ENCODE measurements at places on chromosomes 6 and 20.

GRCh38 chr20:48880981-48881657 is 40.4 kb upstream of the ARFGEF2 start:
- DNase-seq, result no peak

DNA sequence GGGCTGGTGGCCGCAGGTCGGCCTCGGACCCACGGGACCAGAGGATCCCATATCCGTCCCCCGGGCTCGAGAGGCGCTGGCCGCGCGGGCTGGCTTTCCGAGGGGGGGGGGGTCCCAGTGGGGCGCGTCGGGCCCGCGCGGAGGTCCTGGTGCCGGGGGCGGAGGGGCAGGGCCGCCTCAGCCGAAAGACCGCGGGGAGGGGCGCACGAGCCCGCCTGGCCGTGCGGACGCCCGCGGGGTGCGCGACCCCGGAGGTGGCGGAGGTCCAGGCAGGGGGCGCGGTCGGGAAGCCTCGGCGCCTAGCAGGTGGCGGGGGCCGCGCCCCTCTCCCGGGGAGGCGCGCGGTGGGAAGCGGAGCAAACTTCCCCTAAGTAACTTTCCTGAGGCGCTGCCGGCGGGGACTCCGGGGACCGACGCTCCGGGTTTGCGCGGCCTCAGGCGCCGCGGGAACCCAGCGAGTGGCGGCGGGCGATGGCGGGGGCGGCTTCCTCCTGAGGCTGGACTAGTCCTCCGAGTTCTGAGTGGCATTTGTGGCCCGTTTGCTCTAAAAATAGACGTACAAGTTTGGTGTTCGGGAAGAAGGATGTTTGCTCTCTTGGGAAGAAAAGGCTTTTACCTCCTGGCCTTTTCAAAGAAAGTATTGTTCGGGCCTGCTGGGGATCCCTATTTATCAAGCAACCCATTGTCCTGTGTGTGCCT is 26.5 kb upstream of the BTBD3 start:
- no peak for DNase-seq

DNA sequence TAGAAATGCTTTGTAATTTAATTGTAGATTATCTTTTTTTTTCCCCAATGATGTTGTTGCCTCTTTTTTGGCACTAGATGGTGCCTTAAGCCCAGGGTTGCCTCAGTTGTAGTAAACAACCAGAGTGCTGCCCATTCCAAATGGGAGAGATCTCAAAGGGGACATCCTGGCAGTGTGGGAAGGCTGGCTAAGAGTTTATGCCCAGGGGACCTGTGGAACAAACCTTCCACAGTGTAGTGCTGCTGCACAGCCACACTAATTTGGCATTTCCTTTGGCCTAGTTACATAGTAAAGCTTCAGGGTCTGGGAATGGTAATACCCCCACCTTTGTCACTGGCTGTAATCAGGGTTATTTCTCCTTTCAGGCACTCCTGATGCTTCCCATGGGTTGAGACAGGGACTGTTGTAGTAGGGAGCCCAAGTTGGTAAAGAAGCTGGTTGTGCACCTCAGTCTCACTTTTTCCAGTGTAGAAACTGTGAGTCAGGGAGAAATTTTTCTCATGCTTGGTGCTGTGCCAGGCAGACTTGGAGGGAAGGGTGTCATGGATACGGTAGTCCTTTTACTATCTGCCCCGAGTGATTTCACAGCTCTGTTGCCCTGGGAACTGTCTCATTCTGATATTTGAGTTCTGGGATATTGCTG is 177.8 kb upstream of the ECI2 start:
- DNase-seq, result no peak

DNA sequence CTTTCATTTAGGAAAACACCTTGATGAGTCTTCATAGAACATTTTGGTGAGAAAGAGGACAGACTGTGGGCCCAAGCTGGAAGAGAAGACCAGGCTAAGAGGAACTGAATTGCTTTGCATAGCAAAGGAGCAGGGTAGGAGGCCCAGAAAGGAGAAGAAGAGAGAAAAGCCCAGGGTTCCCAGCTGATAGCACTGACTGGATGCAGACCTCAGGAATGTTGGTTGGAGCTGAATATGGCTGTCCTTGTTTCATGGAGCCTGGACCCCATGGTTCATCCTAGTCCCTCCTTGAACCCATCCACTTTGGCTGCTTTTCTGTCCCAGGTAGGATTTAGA is 18.0 kb upstream of the ZFAND3 start:
- no peak for DNase-seq

GRCh38 chr6:90295854-90296340 is 746 bp downstream of the BACH2 start:
- DNase-seq, result peak; percentile 57

- DNase-seq, result no peak
Measured at GRCh38 chr6:24960991-24961475, 25.3 kb upstream of the RIPOR2 start.

- no peak for DNase-seq
Measured at GRCh38 chr6:89311853-89312531, 3.1 kb downstream of the GABRR2 start.

DNA sequence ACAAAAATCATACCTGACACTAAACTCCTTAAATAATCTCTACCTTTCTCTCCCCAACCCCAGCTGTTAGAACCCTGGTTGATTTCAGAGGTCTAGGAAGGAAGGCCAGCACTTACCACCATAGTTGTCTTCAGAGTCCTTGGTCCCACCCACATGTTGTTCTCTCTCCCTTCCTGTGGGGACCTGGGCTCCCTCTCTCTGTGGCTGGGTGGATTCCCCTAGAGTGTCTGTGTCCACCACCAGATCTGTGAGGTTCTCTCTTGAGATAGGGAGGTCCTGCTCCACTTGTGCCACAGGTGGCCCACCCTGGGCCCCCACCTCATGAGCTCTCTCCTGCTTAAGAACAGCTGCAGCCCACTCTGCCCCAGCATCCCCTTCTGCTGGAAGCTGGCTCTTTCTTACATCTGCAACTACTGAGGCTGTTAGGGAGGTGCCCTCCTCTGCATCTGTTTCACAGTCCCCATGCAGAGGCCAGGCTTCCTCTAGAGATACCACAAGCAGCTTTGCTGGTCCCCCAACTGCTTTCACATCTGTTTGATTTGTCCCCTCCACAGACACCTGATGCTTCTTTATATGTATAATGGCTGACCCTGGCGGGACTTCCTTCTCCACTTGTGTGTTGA is 5.2 kb downstream of the MDC1 start:
- no peak for DNase-seq

GRCh38 chr6:42095094-42095493 is 44.8 kb downstream of the TAF8 start:
- no peak for DNase-seq

GRCh38 chr6:166853371-166854325 is 102.7 kb downstream of the RNASET2 start:
- no peak for DNase-seq

DNA sequence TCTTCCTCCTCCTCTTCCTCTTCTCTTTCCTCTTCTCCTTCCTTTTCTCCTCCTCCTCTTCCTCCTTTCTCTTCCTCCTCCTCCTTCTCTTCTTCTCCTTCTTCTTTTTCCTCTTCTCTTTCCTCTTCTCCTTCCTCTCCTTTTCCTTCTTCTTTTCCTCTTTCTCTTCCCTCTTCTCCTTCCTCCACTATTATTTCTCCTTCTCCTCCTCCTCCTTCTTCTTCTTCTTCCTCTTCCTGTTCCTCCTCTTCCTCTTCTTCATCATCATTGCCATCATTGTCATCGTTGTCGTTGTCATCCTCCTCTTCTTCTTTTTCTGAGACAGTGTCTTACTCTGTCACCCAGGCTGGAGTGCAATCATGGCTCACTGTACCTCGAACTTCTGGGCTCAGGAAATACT is 256.3 kb upstream of the SOX4 start:
- DNase-seq, result no peak

GRCh38 chr20:58784321-58785074 is 66.2 kb downstream of the GNAS-AS1 start:
- DNase-seq, result no peak

DNA sequence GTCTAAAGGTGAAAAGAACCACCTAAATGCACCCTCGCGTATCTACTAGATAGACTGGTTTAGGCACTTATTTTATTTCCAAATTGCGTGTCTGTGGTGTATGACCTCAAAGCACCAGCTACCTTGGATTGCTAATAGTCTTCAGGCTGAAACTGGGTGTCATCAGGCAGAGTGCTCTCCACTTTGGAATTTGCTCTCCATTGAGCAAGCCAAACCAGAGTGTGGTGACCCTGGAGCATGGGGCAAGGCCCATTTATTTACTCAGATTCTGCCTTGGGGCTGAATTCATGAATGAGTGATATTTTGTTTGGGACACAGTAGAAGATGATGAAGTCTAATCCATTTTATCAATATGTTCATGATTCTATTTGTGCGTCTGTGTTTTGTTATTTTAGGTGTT is 812.8 kb upstream of the SLC35B3 start:
- DNase-seq, result no peak

DNA sequence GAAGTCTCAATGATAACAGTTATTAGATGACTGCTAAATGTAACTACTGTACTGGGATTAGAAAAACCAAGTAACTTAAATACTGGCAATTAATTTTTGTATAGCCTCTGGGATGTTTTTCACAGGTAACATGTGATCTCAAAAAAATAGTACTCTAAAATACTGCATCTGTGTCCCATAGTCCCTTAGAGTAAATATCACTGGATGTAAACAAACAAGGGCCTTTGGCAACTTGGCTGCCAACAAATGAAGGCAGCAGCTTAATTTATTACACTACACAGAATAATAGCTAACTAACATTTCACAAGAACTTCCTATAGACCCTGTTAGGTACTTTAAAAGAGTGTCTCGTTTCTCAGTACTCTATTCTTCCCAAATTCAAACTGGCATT is 14.0 kb downstream of the ARHGAP18 start:
- DNase-seq, result no peak

GRCh38 chr6:2054516-2055067 is 190.8 kb downstream of the GMDS start:
- no peak for DNase-seq

- no peak for DNase-seq
Measured at GRCh38 chr20:50323777-50324775, 133.4 kb downstream of the CEBPB start.

- DNase-seq, result no peak
Measured at GRCh38 chr20:38125157-38126056, 39.7 kb downstream of the TGM2 start.

GRCh38 chr20:29299811-29300578 is 1957.5 kb upstream of the DEFB115 start:
- no peak for DNase-seq

GRCh38 chr20:24654425-24654824 is 185.0 kb downstream of the SYNDIG1 start:
- DNase-seq, result no peak

DNA sequence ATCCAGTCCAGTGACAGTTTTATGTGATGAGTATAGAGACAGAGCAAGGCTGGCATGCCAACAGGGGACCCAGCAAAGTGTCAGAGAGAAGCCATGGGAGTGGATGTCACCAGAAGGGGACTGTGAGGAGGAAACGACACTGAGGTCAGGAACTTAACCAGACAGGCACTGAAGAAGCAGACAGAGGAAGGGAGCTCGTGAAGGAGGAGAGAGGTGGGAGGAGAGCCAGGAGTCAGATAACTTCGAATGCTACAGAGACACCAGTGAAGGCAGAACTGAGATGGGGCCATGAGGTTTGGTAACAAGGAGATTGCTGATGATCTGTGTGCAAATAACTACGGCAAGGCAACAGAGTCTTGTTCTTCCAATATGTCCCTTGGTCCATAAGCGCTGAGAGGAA is 211.1 kb upstream of the FOXA2 start:
- DNase-seq, result no peak

- no peak for DNase-seq
Measured at GRCh38 chr6:117072781-117073180, 192.6 kb upstream of the VGLL2 start.

DNA sequence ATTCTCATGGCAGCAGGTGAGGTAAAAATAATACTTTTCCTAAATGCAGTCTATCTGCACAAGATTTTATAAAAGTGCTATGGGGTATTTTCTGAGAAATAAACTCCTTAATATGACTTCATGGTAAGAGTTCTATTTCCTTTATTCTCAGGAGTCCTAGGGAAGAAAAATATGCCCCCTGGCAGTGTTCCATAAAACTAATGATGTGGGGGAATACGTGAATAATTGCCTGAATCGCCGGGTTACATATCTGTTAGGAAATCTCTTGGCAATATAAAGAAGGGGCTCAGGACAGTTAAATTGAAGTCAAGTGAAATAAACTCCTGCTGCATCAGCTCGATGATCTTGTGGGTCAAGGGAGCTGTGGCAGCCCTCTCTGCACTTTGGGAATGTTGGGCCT is 229.7 kb downstream of the MAFB start:
- no peak for DNase-seq

DNA sequence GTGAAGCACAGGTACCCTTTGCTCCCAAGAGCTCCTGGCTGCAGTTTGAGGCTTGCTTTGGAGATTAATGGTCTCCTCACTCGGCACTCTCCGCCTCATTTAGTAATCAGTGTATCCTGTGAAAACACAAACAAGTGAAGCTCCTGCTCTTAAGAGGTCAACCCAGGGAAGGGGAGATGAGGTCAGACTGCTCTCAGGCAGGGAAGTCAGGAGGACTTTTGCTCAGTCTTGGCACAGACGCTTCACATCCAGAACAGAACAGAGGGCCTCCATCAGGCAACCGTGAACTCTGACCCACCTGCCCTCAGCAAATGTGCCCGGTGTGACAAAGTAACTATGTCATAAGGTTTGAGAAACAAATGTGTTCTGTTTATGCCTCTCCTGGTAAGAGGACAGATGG is 428.8 kb upstream of the JARID2 start:
- no peak for DNase-seq

- DNase-seq, result no peak
Measured at GRCh38 chr20:9769954-9770353, 68.9 kb downstream of the PAK5 start.

DNA sequence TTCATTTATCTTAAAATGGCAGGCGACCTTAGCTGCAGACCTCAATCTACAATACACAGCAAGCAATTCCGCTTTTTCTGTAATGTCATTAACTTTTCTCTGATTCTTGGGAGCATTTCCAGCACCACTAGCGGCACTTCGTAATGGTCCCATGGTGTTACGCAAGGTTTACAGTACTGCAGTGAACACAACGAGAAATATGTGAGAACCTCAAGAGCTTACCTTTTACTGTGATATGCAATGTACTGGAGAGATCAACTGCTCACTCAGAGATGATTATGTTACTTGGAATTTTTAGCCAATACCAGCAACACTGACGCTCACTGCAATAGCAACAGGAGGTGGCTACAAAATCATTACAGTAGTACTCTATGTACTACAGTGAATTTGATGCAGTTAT is 2.8 kb upstream of the CEP43 start:
- DNase-seq, result no peak

DNA sequence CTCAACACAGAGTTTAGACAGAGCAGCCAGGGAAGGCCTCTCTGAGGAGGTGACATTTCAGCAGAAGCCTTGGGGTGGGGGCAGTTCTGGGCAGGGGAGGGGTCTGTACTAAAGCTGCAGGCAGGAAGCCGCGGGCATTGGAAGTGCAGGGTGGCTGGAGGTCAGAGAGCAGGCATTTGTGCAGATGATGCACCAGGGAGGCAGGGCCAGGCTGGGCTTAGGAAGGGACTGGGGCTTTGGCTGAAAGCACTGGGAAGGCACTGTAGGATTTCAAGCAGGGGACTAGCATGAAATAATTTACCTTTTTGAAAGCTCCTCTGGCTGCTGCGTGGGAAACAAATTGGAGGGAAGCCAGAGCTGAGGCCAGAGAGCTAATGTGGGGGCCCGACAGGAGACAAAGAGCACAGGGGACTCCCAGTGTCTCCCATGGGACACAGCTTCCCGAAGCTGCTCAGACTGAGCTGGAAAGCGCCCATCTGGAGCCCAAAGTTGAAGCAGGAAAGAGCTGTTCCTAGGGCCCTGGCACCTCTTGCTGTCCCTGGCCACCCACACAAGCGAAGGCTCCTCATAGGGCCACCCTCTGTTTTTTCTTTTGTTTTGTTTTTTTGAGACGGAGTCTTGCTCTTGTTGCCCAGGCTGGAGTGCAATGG is 19.3 kb downstream of the ADA start:
- DNase-seq, result no peak

Data from activated effector memory CD4-positive, alpha-beta T cell treated with Interleukin-2 at 50 U/mL for 16 hours (primary cell).